ENCODE measurements at places on chromosomes 7 and 10.

GRCh38 chr7:39894904-39895303 is 55.2 kb upstream of the CDK13 start:
- DNase-seq = no peak

DNA sequence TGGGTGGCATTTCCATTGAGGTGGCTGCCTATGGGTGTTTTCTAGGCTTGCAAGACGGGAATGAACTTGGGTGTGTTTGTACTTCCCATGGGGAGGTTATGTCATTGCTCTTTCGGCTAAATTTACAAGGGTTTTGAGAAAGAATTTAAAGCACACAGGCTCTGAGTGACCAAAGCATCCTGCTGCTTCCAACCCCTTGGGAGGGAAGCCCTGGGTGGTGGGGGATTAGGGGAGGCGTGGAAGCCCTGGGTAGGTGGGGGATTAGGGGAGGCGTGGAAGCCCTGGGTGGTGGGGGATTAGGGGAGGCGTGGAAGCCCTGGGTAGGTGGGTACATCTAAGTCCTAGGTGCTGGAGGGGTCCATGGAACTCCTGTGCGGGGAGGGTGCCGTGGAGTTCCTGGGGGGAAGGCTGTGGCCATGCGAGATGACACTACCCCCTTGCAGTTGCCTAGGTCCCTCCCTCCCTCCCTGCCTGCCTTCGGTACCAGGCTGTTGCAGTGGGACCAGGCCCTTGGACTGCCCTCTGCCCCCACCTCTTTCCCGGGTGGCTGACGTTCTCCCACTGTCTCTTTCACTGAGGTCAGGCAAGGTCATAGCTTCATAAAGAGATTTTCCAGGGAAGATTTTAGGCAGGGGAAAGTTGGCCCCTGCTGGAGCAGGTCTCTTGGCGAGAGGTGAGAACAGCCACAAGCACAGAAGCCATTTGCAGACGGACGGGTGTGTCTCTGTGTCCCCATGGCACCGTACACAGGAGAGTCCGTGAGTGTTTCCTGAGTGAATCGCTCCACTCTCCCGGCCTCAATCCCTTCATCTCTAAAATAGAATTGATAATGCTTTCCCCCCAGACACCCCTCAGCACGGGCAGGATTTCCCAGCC is 19.5 kb downstream of the PRF1 start:
- DNase-seq = no peak

GRCh38 chr7:41117431-41117830 is 585.5 kb downstream of the INHBA start:
- DNase-seq = no peak

GRCh38 chr10:99595236-99595635 is 25.0 kb downstream of the SLC25A28 start:
- no peak for DNase-seq

- DNase-seq = no peak
These were observed 13.1 kb downstream of the SDHAF3 start for GRCh38 chr7:97130417-97131139.

DNA sequence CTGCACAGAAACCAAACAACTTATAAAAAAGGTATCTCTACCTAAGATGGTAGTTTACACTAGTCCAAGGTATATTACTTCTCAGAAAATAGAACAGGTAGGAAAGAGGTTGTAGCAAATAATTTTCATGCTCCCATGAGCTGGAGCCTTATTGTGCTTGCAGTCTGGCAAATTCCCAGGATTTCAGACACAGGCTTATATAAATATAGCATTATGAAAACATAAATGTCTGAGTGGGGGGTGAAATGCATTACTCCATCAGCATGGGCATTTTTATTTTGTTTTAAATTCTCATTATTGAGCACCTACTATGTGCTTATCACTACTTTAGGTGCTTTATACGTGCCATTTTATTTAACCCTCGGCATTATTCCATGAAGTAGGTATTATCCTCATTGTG is 83.0 kb upstream of the PHYHIPL start:
- DNase-seq = no peak

DNA sequence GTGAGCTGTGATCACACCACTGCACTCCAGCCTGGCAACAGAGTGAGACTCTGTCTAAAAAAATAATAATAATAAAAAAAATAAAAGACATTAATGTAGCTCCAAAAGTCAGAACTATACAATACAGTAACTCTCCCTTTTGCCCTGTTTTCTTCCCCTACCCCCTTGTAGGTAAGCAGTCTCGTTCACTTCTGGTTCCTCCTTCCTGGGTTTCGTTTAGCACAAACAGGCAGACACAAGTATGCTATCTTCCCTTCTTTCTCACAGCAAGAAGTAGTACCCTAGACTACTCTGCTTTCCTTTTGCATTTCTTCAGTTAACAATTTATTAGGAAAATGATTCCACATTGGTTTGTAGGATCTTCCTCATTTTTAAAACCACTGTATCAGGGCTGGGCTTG is 33.1 kb downstream of the PDSS1 start:
- DNase-seq = no peak

DNA sequence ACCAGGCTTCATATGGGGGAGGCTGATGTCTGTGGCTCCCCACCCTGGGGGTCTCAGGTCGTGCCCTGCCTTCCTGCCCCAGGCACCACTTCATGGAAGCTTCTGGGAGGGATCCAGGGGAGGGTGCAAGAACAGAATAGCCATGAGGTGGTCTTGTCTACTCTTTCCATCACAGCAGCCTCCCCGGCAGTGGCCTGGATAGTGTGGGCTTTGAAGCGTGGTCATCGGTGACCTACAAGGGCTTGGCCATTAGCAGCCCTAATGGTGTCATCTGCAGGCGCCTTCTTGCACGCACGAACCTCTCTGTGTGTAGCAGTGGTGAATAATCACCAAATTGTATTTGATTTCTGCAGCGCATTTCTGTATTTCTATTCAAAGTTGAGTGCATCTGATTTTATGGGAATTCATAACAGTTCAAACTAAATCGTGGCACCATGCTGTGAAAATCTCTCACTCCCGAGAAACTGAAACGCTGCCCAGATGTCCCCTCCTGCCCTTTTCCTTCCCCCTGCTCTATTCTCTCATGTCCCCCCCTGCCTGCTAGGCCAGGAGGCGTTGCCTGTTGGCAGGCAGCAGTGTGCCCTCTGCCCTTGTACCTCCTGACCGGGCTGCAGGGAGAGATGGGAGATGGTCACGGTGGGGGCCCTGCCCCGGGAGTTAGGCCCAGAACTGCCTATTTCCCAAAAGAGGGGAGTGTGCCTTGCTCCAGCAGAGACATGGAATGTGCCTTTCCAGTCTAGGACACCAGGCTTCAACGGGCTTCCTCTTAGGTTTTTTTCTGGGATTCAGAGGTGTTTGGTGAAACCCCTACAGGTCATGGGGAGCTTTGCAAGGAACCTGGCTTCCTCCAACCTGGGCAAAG is 34.8 kb downstream of the CDH23 start:
- DNase-seq = no peak

- no peak for DNase-seq
These were observed 148.7 kb upstream of the ITGB1 start for GRCh38 chr10:33106767-33107166.

DNA sequence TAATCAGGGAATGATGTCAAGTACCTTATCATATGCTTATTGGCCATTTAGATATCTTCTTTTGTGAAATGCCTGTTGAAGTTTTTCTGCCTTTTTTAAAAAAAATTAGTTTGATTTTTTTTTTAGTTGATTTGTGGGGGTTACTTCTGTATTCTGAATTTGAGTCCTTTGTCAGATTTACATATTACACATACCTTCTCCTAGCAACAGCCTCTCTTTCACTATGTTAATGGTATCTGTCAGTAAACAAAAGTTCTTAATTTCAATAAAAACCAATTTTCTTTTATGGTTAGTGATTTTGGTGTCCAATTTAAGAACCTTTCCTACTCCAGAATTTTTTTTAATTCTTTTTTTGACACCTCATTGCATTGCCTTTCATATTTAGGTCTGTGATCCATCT is 52.0 kb downstream of the CSGALNACT2 start:
- DNase-seq = no peak

GRCh38 chr7:99938296-99938695 is 8.9 kb upstream of the GJC3 start:
- no peak for DNase-seq

DNA sequence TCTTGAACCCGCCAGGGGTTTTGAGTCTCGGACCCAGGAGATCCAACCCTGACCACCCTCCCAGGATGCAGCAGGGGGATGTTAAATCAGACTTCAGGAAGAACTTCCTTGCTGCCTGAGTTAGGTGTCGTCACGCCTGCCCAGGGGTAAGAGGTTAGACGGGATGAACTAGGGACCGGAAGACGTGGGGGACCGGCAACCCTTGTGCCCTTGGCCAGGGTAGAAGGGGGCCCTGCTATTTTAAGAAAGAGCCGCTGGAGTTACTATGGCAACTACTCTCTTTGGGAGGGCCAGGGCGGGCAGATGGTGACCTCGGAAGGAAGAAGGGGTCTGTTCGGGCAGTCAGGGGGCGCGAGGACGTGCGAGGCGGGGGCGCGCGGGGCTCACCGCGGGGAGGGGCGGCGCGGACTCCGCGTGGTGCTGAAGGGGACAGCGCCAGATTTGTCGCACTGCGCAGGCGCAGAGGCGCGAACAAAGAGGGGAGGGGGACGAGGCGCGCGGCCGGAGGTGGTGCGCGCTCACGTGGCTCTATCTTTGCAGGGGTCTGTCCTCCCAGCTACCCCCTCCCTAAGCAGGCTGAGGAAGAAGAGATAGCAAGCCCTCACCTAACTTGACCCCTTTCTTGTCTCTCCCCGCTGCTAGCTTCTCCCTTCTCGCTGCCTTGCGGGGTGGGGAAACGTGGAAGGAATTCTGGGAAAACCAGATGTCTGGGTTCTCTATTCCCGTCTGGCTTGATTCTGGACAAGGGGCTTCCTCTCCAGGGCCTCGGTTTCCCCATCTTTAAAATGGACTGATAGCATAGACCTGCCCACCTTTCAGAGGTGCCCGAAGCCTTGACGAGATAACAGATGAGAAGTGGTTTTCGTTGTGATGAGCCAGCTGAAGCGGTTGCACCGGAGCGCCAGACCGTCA is 940 bp upstream of the PSD start:
- DNase-seq = no peak

DNA sequence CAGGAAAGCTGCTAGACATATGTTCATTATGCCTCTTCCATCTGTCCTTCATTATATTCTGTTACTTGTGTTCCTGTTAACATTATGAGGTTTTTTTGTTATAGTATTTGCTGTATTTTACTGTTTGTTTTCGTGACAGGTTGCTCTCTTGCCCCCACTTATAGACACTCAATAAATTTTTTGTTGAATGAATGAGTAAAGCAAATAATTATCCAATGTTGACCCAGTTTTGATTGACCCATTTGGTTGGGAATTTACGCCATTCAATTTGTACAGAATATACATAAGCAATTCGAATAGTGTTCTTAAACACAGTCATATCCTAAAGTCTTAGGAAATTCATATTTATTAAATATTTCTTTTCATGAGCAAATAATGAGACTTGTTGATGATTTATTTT is 11.8 kb downstream of the CCSER2 start:
- DNase-seq = no peak

DNA sequence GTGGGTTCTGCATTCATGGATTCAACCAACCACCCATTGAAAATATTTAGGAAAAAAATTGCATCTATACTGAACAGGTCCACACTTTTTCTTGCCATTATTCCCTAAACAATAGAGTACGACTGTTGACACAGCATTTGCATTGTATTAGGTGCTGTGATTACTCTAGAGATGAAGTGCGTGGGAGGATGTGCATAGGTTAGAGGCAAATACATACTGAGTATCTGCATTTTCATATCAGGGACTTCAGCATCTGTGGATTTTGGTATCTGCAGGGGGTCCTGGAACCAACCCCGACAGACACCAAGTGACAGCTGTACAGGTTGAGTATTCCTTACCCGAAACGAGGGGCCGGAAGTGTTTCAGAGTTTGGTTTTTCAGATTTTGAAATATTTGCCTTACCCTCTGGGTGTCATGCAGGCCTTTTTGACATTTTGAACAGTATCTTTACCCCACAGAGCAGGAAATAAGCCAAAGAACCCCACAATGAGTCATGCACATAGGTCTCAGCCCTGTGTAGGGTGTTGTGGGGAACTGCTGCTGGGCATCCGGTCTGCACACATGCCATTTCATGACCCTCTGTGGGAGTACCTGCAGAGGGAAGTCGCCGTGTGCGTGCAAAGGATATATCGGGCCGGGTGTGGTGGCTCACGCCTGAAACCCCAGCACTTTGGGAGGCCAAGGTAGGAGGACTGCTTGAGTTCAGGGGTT is 14.5 kb downstream of the NUDT5 start:
- no peak for DNase-seq

GRCh38 chr10:100485366-100485765 is 22.6 kb downstream of the WNT8B start:
- no peak for DNase-seq

GRCh38 chr7:158386866-158387545 is 200.6 kb downstream of the PTPRN2 start:
- DNase-seq = no peak

- no peak for DNase-seq
These were observed 140.2 kb upstream of the PRPS1L1 start for GRCh38 chr7:18167815-18168214.
